ENCODE measurements at places on chromosomes 4 and X.

GRCh38 chrX:118049713-118050112 is 66.9 kb downstream of the KLHL13 start:
- DNase-seq: no peak

DNA sequence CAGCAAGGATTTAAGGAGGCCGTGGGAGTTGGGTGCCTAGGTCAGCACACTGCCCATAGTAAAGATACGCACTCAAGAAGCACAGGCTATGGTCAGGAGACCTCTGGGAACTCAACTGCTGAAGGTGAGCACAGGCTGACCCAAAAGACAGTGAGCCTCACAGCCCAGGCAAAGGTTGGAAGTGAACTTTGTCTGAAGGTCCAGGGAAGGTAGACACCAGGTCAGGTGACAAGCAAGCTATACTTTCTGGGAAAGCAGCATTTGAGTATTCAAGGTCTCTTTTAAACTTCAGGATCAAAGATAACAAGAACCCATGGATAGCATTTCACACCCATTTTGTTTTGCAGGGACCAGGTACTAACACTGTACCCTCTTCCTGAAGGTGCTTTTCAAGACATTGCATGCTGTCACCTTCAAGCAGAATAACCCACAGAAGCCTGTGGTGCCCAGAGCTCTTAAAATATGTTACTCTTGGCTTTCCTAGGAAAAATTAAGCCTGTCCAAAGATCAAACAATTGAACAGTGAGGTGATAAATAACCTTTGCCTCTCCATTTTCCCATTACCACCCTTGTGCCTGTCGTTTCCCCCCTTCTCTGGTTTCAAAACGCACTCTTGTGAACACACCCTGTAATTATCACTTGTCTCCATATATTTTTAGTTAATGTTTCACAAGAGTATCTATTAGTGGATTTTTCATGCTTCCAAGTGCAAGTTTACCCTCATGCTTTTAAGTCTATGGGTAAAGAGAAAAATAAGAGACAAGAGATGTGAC is 3.4 kb upstream of the S100G start:
- no peak for DNase-seq

- no peak for DNase-seq
Measured at GRCh38 chr4:25816591-25817058, 46.2 kb downstream of the SEL1L3 start.

DNA sequence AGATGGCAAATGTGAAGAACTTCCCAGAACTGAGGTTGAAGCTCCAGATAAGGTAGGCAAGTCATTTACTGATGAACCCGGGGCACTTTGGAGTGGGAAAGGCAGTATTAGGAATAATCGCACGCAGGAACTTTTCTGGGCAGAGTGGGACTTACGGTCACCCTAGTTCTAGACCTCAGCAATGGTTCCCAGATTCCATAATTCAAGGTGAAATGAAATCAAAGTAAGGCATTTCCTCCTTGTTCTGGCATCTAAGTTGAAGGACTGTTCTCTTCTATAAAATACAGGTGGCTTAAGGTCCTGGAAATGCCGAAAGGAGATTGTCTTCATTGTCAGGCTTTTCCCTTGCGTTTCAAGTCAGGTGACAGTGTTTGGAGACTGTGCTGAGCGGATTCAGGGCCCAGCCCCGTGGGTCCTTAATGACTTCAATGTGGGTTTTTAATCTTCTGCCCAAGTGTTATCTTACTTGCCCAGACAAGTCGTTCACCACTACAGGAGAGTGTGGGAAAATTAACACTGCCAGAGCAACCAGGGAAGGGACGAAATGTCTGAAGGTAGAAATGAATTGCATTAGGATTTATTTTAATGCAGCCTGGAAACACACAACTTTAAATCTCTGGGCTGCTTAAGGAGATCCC is 52.1 kb upstream of the STOX2 start:
- no peak for DNase-seq

DNA sequence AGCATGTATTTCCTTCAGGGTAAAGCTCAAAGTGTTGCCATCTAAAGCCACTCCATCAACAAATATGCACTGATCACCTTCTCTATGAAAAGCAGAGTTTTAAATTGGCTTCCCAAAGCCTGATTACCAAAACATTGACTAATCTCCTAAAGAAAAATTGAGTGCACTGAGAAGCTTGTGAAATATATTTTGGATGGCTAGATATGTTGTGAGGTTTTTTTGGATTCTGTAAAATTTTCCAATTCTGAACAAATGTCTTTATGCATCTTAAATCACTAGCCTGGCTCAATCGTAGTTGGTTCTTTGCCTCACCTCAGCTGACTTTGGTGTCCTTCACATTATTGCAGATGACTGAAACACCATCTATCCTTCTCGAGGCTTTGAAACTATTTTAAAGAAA is 14.9 kb upstream of the EXOSC9 start:
- no peak for DNase-seq

- no peak for DNase-seq
Measured at GRCh38 chr4:137677863-137678262, 145.6 kb upstream of the PCDH18 start.

GRCh38 chrX:44903107-44903506 is 30.1 kb downstream of the KDM6A start:
- no peak for DNase-seq

- no peak for DNase-seq
Measured at GRCh38 chr4:3599951-3600350, 67.7 kb upstream of the LRPAP1 start.

- DNase-seq: no peak
Measured at GRCh38 chr4:25827897-25828296, 34.9 kb downstream of the SEL1L3 start.

DNA sequence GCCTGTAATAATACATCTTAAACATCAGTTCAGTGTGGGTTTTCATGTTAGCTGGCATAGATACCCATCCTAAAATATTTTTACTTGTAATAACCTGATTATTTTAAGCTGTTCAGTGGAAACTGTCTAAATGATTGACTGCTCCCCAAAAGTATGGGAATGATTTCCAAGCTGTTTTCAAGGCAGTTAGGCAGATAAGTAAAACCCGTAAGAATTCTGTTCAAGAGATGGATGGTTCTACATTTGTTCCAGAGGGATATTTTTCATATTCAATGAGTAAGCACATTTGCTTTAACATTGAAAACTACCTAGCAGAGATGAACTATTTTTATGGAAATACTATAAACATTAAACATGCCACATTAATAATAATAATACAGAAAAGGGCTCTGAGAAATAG is 161.1 kb downstream of the UNC5C start:
- DNase-seq: no peak

DNA sequence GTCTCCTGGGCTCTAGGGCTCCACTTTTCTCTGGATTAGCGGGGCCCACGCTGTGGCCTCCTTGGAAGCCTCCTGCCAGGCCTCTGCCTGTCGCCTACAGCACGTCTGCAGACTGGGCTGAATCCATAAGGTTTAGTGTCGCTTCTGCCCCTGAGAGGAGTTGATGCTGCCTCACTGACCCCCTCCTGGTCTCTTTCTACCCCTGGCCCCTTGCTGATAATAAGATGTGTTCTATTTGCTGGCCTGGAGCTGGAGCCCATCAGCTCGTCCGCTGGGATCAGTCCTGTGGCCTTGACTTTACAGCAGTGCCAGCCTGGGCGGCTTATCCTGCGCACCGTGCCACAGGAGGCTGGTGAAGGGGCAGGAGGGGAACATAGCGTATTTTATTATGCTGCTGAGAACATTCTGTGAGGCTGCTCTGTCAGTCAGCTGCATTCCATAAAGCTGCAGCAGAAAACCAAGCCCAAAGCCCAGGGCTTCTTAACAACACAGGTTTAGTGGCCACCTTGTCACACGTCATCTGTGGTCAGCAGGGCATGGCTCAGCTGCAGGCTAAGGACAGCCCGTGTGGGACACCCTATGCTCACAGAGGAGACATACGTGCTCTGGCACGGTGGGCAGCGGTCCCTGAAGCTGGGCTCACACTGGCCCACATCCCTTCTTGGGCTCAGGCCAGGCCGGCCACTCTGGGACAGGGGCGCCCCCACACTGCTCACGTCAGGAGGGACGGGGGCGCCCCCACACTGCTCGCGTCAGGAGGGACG is 29.3 kb upstream of the HGFAC start:
- no peak for DNase-seq
